ENCODE measurements at places on chromosomes 3 and 15.

- no peak overlapping the region for H3K27ac ChIP-seq
- no peaks in the 10 kb centered on the region for H3K27me3 ChIP-seq
- no peaks in the 10 kb centered on the region for H3K36me3 ChIP-seq
- no peak overlapping the region for H3K4me3 ChIP-seq
- no peaks in the 10 kb centered on the region for H3K4me1 ChIP-seq
- no peak for DNase-seq
Observed at GRCh38 chr15:50783411-50783810, 17.9 kb upstream of the SPPL2A start.

- no peak overlapping the region for H3K4me3 ChIP-seq
- H3K4me1 ChIP-seq: peaks cover 32% of the 10 kb centered on the region
- peak; percentile 60 for DNase-seq
- no peaks in the 10 kb centered on the region for H3K27me3 ChIP-seq
Observed at GRCh38 chr3:143443851-143444331, 324.3 kb downstream of the CHST2 start.

DNA sequence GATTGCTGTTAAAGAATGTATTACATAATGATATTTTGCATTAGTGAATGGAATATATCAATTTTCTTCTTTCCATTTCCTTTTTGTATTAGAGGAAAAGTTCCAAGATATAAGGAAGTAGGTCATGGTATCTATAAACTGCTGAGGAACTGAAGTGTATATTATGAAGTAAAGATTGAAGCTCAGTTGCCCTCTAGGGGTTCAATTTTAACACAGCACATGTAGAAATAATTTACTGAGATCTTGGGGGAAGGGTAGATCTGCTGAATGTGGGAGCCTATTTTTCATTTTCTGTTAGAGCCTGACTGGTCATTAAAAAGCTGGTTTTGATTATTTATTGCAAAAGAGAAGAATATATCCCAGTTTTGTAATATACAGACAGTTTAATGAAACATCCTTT lies 45.2 kb downstream of the CMC1 start:
- peaks cover 11% of the 10 kb centered on the region for H3K36me3 ChIP-seq
- no peak overlapping the region for H3K4me3 ChIP-seq
- no peak overlapping the region for H3K27ac ChIP-seq
- no peak for DNase-seq

GRCh38 chr15:65055201-65055870 lies 10.1 kb downstream of the SLC51B start:
- no peak overlapping the region for H3K27ac ChIP-seq
- peaks cover under 1% of the 10 kb centered on the region for H3K4me1 ChIP-seq
- no peak for DNase-seq
- no peaks in the 10 kb centered on the region for H3K27me3 ChIP-seq

GRCh38 chr3:124115279-124115678 lies 123.4 kb upstream of the ROPN1 start:
- no peak overlapping the region for H3K4me3 ChIP-seq
- no peak overlapping the region for H3K27ac ChIP-seq
- no peak for DNase-seq

DNA sequence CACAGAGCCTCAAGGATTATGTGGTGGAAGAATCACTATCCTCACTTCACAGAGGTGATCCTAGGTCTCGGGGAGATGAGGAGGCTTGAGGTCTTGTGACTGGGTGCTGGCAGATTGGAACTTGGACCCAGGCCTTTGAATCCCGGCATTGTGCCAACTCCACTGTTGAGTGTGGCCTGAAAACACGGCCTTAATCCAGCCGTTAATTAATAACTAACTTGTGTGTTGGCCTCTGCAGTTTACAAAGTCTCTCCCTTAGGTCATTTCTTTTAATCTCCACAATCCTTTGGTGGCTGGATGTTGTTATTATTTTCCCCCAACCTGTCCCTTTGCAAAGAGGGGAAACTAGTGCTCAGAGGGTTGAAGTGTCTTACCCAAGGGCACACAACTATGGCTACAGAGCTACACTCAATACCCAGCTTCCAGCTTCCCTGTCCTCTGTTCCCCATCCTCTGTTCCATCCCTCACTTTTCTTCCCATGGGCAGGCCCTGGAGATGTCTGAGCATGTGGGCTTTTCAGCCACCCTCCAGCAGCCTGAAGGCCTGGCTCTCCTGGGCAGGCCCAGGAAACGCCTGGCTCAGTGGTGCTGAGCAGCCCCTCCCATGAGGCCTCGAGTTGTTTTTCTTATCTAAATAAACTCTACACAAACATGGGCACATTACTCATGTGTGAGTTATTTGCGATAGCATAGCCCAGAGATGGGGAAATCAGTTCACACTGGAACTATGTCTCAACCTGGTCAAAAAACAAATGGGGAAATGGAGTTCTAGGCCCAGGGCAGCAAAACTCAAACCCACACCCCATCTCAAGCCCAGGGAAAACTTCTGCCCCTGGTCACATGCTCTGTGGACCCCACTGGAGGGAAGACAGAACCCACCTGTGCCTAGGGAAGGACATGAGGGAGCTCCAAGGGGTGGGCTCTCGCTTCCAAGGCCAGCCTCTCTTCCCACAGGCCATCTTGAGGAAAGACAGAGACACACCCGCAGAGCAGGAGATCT lies 16.8 kb upstream of the SMAD3 start:
- H3K36me3 ChIP-seq: no peaks in the 10 kb centered on the region
- no peak for DNase-seq
- H3K27me3 ChIP-seq: no peaks in the 10 kb centered on the region
- H3K4me1 ChIP-seq: peaks cover 10% of the 10 kb centered on the region

DNA sequence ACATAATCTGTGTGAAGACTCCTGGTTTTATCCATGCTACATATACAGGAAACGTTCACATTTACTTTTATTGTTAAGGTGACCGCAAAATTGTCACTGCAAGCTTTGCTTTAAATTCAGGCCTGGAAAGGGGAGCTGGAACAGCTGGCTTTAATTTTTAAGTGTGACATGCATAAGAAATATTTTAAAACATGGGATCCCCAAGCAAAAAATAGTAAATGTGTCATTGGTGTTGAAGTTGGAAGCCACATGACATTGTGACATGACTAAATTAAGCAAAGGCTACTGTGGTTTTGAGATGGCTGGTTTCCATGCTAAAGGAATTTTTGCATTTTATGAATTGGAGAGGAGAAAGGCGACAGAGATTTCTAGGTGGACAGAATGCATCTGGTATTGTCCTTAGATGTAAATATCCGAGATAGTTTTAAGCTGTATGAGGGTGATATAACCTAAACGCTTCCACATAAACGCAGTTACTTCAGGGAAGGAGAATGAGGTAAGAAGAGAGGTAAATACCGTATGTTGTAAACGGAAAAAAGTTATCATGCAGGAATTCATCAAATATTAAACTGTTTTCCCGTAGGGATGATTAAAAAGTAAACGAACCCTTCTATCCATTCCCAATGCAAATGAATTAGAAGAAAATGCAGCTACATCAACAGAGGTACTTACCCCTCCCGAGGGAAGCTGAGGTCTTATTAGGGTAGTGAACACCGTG lies 927 bp upstream of the FYTTD1 start:
- no peaks in the 10 kb centered on the region for H3K27me3 ChIP-seq
- H3K36me3 ChIP-seq: no peaks in the 10 kb centered on the region
- H3K27ac ChIP-seq: peak overlapping the region; percentile 75
- DNase-seq: no peak

GRCh38 chr3:77296527-77296926 lies 256.6 kb downstream of the ROBO2 start:
- H3K27me3 ChIP-seq: no peaks in the 10 kb centered on the region
- H3K36me3 ChIP-seq: no peaks in the 10 kb centered on the region
- DNase-seq: no peak
- no peak overlapping the region for H3K27ac ChIP-seq
- H3K4me3 ChIP-seq: no peak overlapping the region

DNA sequence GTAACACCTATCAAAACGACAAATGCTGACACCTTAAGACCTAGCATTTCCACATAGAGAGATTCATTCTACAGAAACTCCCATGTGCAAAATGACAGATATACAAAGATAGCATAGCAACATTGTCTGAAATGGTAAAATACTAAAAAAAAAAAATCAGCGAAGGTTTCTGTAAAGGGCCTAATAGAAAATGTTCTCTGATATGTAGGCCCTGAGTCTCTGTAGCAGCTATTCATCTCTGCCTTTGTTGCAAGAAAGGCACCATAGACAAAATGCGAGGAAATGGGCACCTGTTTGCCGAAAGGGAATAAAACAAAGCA lies 631 bp upstream of the MFGE8 start:
- peaks cover 20% of the 10 kb centered on the region for H3K4me1 ChIP-seq
- H3K27me3 ChIP-seq: no peaks in the 10 kb centered on the region
- H3K27ac ChIP-seq: peak overlapping the region; percentile 79
- no peaks in the 10 kb centered on the region for H3K36me3 ChIP-seq
- no peak for DNase-seq

DNA sequence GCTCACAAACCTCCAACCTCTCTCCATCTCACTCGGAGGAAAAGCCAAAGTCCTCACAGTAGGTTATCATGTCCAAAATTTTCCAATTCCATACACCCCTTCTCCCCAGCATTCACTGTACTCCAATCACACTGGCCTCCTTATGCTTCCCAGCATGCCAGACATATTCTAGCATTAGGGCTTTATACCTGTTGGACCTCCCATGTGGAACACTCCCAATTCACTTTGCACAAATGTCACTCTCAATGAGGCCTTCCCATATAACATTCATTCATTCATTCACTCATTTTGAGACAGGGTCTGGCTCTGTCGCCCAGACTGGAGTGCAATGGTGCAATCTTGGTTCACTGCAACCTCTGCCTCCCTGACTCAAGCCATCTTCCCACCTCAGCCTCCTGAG lies 19.9 kb downstream of the SCAPER start:
- H3K27me3 ChIP-seq: no peaks in the 10 kb centered on the region
- no peak overlapping the region for H3K4me3 ChIP-seq
- peaks cover 21% of the 10 kb centered on the region for H3K4me1 ChIP-seq
- H3K36me3 ChIP-seq: peaks cover 21% of the 10 kb centered on the region
- no peak for DNase-seq
- H3K27ac ChIP-seq: no peak overlapping the region

Data from activated naive CD4-positive, alpha-beta T cell treated with anti-CD3 and anti-CD28 coated beads for 36 hours (primary cell).